ENCODE measurements at places on chromosomes 11 and 22. TPM values are rescaled to one million over a fixed set of nuclear protein-coding genes. Genes with fewer than 3 reads are reported as not detected.

GRCh38 chr11:25920356-25920755 lies 411.6 kb upstream of the ANO3 start:
- H3K36me3 ChIP-seq = no peaks in the 10 kb centered on the region
- no peaks in the 10 kb centered on the region for H3K27me3 ChIP-seq
- H3K4me3 ChIP-seq = no peak overlapping the region
- no peak for DNase-seq
- no peaks in the 10 kb centered on the region for H3K4me1 ChIP-seq

GRCh38 chr11:59898650-59899049 lies 20.1 kb downstream of the OOSP3 start:
- H3K27ac ChIP-seq = no peak overlapping the region
- no peaks in the 10 kb centered on the region for H3K27me3 ChIP-seq
- H3K4me1 ChIP-seq = no peaks in the 10 kb centered on the region
- H3K36me3 ChIP-seq = no peaks in the 10 kb centered on the region
- DNase-seq = no peak

The ZC3H7B gene
- total RNA-seq = 33.9 TPM

- no peaks in the 10 kb centered on the region for H3K27me3 ChIP-seq
- DNase-seq = no peak
- H3K36me3 ChIP-seq = peaks cover 89% of the 10 kb centered on the region
- H3K4me1 ChIP-seq = peaks cover 35% of the 10 kb centered on the region
- H3K4me3 ChIP-seq = no peak overlapping the region
Observed at GRCh38 chr22:42801252-42802080, 55.6 kb downstream of the ARFGAP3 start.

The SUSD2 gene
- 0.58 TPM for total RNA-seq

The APOL3 gene
- total RNA-seq = 19.3 TPM

DNA sequence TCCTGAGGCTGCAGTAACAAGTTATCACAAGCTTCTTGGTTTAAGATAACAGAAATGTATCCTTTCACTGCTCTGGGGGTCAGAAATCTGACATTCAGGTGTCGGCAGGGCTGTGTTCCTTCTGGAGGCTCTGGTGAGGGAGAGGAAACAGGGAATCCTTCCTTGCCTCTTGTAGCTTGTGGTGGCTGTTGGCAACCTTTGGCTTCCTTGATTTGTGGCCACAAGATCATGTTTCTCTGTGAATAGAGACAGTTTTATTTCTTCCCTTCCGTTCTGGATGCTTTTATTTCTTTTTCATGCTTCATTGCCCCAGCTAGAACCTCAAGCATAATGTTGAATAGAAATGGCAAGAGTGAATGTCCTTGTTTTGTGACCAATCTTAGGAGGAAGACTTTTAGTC lies 44.0 kb downstream of the MPPED1 start:
- no peak overlapping the region for H3K4me3 ChIP-seq
- no peaks in the 10 kb centered on the region for H3K36me3 ChIP-seq
- H3K4me1 ChIP-seq = no peaks in the 10 kb centered on the region
- peaks cover 46% of the 10 kb centered on the region for H3K27me3 ChIP-seq
- no peak for DNase-seq
